ENCODE measurements at places on chromosomes 7 and 10.

DNA sequence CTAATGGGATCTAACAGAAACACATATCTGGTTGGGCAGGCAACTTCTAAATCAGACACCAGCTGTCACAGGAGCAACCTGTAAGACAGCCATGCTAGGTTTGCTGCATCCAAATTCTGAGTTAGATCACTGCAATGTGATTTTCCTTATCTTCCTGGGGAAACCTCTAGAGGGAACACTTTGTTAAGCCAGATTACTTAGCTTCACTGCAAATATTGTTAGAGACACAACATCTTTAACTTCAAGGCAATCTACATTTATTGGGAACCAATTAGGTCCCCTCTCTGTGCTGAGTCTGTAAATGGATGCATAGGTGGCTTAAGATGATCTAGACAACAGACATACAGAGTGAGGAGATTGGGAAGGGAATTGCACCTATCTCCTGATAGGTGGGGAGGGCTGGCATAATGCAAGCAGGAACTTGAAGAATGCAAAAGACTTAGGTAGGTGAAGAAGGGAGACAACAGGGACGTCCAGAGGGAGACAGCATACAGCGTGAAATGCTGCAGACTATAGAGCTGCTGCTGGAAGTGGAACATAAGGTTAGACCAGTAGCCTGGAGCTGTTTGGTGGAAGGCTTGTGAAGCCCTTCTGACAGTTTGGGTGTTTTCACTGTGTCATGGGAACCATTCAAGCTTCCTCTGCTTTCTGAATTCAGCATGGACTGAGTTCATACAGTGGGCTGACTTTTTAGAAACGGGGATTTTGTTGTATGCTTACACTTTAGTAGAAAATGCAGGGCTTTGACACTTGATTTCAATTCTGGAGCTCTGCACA is 109.8 kb upstream of the ELMO1 start:
- no peak for DNase-seq

DNA sequence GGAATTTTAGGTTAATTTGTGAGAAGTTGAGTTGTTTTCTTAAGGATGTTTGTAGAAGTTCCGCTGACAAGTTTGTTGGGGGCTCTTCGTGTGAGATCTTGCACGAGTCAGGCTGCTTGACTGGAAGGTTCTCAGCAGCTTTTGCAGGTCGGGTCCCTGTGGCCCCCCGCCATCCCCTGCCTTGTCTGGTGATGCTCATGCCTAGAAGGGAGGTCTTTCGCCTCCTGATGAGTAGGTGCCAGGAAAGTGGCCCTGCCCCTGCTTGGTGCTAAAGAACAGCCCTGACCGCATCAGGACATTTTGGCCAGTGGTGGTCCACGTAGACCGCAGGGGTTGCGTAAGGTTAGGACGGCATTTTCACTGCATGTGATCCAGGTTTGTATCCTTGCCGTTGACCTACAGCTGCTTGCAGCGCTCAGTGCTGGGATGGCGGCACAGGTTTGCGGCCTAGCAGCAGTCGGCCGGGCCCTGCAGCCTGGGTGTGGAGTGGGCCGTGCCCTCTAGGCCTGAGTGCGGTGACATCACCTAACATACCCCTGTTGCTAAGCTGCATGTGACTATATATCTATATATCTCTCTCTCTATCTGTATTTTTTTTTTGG is 62.4 kb downstream of the DNAJB6 start:
- DNase-seq = no peak

DNA sequence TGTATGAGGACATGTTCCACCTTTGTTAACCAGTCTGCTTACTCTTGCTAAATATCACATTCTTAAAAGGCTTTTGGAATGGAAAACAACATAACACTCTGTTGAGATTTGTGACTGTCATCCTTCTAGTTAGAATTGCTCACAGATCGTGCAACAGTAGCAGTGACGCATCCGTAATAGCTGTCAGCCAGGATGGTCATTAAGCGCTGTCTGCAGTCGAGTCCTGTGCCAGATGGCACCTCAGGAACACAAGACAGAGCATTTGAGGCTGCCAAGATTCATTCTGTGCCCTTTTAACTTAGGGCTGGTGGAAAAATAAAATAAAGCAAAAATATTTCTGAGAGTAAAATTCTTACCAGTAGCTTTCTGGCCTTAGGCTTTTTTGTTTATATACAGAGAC is 348.6 kb downstream of the ANKRD7 start:
- DNase-seq = no peak

DNA sequence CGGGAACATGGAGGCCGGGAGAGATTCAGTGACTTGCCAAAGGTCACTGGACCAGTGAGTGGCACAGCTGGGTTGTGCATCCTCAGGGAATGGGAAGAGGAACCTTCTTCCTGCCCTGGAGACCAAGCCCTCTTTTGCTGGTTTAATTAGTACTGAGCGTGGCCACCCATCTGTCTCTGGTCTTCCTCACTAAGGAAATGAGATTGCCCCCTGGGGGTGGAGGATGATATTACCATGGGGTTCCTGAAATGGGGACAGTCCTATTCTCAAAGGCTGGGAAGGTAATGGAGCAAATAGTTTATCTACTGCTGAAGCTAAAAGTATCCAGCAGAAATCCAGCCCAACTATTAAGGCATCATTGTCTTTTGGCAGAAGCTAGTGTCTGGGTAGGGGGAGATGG is 98.6 kb upstream of the FGFR2 start:
- DNase-seq = no peak

- no peak for DNase-seq
Measured at GRCh38 chr10:30456266-30456665, 22.3 kb downstream of the MAP3K8 start.

GRCh38 chr7:128007303-128007680 is 23.9 kb downstream of the LRRC4 start:
- DNase-seq = no peak

GRCh38 chr10:35781643-35782035 is 139.5 kb upstream of the FZD8 start:
- no peak for DNase-seq

DNA sequence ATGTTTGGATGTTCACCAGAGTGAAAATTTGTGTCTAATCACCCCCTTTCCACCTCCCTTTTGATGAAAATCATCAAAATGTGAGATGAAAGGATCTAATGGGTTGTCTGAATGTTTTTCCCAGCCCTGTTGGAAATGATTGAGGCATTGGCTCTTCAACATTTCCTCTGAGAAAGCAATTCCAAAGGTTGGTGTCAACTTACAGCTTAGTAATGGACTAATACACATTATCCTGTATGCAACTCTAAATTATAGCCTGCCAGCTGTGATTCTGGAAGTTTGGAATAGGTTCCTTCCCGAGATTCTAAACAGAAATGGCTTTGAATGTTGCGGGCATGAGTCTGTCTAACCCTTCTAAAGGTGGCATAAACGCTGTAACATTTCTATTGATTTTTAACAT is 152.9 kb downstream of the DYNC1I1 start:
- no peak for DNase-seq

DNA sequence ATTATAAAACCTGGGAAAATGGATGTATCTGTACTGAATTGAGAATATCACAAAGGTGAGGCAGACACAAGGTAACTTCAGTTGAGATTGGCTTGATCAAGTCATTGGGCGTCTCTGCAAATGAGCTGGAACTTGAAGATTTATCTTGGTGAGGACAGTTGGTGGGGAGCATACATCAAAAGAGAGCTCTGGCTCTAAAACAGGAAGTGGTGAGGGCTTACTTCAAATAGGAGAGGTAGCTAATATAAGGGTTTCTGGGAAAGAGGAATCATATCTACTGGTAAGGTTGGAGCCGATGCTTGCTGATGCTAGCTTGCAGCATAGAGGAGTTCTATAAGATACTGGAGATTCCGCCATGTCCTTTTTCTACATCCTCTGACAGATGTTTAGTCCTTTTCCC is 39.9 kb upstream of the FGL2 start:
- no peak for DNase-seq

GRCh38 chr10:84522612-84523462 is 194.4 kb downstream of the CCSER2 start:
- no peak for DNase-seq

DNA sequence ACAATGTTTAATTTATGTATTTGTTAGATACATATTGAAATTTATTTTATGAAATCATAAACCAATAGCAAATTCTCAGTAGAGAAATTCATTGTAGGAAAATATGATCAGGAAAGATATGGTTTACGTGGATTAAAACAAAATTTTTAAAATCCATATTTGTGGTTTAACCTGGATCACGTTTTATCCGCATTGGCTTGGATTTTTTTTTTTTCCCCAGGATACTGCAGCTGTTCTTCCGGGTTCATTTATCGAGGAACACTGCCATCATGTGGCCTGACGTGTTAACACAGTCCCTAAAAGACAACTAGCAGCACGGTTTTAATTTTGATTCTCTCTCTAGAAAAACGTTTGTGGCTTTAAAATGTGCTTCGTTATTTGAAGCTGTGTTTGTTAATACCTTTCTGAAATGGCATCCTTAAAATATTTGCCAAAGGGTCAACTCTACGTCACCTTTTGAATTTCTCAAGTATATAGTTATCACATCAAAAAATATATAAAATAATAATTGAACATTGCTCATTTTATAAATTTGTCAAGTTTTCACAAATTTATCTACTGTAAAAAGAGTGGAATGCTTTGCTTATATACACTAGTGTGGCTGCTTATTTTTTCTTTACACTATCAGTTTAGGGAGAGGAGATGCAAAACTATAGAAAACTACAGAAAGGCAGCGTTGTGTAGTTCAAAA is 8.7 kb upstream of the ASB4 start:
- no peak for DNase-seq

DNA sequence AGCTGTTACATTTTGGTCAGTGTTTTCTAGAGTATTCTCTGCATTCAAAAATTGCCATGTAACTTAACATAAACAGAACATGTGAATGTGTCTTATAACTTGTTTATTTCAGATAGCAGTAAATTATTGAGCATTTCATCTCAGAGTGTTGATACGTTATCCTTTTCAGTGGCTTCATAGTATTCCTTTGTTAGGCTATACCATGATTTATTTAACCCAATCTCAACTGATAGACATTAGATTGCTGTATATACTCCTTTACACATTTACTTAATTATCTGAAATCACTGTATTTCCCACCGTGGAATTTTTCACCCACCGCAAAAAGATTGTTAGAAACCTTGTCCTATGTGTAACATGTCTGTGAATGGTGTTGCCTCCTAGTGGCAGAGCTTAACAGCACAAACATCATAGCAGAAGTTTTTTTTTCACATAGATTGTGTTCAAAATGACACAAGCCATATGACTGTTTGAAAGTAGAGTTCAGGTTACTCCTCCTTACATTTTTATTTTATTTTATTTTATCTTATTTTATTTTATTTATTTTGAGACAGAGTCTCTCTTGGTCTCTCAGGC is 21.4 kb downstream of the SLF2 start:
- DNase-seq = no peak

DNA sequence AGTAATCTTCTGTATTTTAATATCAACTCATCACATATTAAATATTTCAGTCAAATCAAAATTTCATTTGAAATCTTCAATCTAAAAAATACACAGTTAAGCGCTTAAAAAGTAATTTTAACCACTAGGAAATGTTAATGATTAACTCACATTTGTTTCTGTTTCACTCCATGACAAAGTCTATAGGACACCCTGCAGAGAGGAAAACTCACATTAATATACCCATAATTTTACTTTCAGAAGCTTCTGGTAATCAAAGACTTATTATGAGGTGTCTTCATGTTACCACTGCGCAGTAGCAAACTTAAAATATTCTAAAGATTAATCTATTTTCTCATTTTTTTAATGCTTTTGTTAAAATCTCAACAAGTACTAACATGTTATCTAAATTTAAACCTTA is 41.0 kb upstream of the ZNF518A start:
- DNase-seq = no peak

DNA sequence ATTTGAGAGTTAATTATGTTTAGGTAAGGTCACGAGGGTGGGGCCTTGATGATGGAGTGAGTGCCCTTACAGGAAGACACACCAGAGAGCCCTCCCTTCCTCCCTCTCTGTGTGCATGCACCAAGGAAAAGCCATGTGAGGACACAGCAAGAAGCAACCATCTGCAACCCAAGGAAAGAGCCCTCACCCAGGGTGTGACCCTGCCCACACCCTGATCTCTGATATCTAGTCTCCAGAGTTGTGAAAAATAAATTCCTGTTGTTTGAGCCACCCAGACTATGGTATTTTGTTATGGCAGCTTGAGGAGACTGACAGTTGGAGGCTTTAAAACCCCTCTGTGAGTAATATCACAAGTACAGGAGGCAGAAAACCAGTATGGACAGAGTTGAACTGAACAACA is 15.0 kb upstream of the MCM10 start:
- no peak for DNase-seq

GRCh38 chr10:94038024-94038423 is 44.3 kb downstream of the PLCE1 start:
- no peak for DNase-seq

GRCh38 chr10:110364531-110364937 is 59.8 kb upstream of the SMNDC1 start:
- DNase-seq = no peak

- DNase-seq = no peak
Measured at GRCh38 chr7:7808156-7808555, 89.7 kb upstream of the RPA3 start.

DNA sequence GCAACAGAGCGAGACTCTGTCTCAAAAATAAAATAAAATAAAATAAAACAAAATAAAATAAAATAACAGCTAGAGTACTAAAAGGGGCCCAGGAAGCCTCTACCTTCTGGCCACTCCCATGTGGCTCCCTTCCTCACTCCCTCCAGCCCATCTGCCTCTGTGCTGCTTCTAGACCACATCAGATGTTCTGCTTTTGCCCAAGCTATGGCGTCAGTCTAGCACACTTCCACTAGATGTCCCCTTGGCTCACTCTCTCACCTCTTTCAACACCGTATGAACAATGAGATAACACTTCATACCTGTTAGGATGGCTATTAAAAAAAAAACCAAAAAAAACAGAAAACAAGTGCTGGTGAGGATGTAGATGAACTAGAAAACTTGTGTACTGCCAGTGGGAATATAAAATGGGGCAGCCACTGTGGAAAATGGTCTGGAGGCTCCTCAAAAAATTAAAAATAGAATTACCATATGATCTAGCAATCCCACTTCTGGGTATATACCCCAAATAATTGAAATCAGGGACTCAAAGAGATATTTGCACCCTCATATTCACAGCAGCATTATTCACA is 132.3 kb downstream of the ARHGAP22 start:
- no peak for DNase-seq

DNA sequence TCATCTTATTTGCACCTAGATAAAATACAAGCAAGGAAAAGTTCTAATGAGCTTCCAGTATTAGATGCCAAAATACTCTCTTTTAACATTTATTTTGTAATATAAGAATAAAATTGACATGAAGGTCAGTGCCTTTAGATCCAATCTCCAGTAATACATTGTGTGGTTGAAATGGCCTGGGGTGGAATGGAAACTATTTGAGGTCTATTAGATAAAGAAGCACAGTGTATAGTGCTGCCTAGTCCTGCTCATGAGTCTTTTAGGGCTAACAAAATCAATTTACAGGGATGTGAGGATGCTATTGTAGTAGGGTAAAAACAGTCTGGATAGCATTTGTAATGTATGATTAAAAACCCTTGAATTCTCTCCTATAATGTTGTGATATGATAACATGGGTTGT is 84.5 kb upstream of the ETV1 start:
- DNase-seq = no peak

GRCh38 chr7:41339913-41340676 is 362.8 kb downstream of the INHBA start:
- DNase-seq = no peak
